Omental fat pad (tissue), 4 donors: ENCODE measurements at places on chromosomes 13 and 19. TPM values are rescaled to one million over a fixed set of nuclear protein-coding genes. Genes with fewer than 3 reads are reported as not detected.
A peak's percentile ranks its signal among the peaks of the same experiment; 100 is the strongest.

Gene KLF2
- 160 TPM for total RNA-seq

Gene LRRC8E
- total RNA-seq: 4.1 TPM

Gene NECTIN2
- total RNA-seq: 58.6 TPM

Gene KIR2DL3
- not detected for total RNA-seq

Gene FAM83E
- 1.3 TPM for total RNA-seq

Gene ELANE
- not detected for total RNA-seq

Gene EXOC3L2
- 2.0 TPM for total RNA-seq

Gene PRODH2
- total RNA-seq: not detected

Gene PSG5
- not detected for total RNA-seq

Gene AP1M2
- not detected for total RNA-seq

Gene ZNF71
- total RNA-seq: 9.1 TPM

Gene GPR12
- total RNA-seq: 0.32 TPM

- no peak for DNase-seq
Measured at GRCh38 chr13:112453874-112454647, 77.9 kb downstream of the SPACA7 start.

GRCh38 chr19:15264061-15264932 lies 32.0 kb upstream of the EPHX3 start:
- DNase-seq: peak; percentile 78

GRCh38 chr19:51664131-51664530 lies 17.5 kb upstream of the SIGLEC14 start:
- no peak for DNase-seq

GRCh38 chr19:4606921-4607678 lies 32.2 kb upstream of the TNFAIP8L1 start:
- DNase-seq: no peak

- no peak for DNase-seq
Measured at GRCh38 chr19:18966307-18966706, 25.3 kb upstream of the HOMER3 start.

GRCh38 chr13:30394751-30395191 lies 27.5 kb upstream of the UBE2L5 start:
- DNase-seq: no peak

DNA sequence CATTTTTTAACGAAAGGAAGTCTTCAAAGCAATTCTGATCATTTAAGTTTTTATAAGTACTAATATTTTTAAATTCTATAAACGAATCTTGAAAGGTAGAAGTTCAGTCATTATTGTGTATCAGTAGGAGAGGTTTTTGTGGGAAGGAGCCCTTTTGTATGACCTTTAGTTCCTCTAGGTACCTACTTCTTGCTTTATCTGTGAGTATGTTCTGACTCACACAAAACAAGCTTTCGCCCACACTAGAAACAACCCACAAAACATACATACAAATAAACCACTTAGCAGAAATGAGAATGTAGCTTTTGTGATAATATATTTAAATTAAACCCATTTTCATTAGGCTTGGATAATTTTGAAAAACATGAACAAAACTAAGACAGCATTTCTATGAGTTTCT lies 27.8 kb downstream of the ERCC5 start:
- no peak for DNase-seq

DNA sequence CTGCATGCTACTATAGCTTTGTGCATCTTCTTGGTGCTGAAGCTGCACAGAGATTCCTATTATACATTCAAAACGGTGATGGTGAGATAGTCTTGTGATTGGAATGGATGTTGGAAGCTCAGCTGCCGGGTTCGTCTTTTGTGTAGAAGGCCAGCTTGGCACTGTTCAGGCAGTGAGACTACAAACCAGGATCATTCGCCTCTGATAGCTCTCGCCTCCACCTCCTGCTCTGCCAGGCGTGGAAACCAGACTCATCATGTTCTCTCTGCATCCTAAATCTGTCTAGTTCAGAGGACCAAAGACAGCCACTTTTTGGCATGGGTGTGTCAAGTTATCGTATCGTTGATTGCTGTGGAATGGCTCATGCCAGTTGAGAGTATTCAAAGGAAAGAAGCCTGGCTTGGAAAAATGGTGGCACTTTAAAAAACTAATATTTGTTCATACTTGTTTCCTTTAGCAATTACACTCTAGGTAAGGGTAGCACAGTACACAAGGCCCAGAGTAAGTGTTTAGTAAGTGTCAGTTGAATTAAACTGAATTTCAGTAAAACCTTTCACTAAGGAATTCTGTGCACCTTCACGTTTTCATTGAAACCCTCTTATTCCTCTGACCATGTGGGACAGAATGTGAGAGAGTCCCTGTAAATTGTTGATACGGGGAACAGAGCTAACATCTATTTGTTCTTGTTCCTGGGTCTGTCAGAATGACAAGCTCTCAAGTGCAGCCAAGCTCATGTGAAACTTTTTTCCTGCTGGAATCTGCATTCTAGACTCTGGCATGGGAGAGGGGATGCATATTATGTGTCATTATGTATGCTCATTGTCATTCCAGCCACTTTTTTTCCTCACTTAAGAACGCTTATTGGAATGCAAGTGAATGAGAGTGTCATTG lies 69.8 kb downstream of the DPY19L3 start:
- no peak for DNase-seq

GRCh38 chr13:32010136-32010535 lies 21.4 kb upstream of the FRY start:
- DNase-seq: no peak

DNA sequence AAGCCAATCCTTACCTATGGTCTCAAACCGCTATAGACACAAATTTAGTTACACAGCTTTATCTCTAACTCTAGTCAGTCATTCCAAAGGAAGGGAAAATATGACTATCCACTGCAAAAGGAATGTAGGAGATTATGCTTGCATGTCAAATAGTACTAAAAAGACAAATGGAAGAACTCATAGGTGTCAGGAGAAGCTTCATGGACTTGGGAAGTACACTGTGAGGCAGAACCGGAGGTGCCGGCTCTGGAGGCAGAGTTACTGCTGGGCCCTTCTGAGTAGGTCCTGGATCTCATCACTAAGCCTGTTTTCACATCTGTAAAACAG lies 97.5 kb downstream of the FOXO1 start:
- no peak for DNase-seq

DNA sequence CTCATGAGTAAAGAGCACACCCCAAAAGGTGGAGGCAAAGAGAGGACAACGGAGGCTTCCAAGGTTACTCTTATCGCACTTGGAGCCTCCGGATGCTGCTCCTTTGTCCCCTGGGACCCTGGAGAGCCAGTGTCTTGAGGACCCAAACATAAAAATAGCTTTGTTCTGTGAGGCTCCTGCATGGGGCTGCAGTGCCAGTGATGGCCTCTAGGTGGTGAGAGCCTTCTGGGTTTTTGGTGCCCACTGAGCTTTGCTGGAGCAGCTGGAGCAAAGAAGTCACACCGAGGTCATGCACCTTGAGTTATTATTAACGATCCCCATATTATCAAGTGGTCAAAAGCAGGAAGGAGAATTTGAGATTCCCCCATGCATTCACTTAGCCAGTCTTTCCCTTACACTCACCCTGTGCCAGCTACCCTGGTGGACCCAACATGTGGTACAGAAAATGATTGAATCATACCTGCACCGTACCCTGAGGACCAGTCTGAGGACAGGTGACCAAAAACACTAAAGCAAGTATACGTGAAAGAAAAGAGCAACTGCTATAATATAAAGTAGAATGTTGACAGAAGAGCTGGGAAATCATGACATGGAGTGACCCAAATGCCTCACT lies 41.5 kb downstream of the ZNF682 start:
- peak; percentile 27 for DNase-seq

GRCh38 chr13:42275506-42275905 lies 3.6 kb downstream of the AKAP11 start:
- no peak for DNase-seq

GRCh38 chr13:112034231-112034630 lies 32.7 kb upstream of the SOX1 start:
- DNase-seq: no peak

DNA sequence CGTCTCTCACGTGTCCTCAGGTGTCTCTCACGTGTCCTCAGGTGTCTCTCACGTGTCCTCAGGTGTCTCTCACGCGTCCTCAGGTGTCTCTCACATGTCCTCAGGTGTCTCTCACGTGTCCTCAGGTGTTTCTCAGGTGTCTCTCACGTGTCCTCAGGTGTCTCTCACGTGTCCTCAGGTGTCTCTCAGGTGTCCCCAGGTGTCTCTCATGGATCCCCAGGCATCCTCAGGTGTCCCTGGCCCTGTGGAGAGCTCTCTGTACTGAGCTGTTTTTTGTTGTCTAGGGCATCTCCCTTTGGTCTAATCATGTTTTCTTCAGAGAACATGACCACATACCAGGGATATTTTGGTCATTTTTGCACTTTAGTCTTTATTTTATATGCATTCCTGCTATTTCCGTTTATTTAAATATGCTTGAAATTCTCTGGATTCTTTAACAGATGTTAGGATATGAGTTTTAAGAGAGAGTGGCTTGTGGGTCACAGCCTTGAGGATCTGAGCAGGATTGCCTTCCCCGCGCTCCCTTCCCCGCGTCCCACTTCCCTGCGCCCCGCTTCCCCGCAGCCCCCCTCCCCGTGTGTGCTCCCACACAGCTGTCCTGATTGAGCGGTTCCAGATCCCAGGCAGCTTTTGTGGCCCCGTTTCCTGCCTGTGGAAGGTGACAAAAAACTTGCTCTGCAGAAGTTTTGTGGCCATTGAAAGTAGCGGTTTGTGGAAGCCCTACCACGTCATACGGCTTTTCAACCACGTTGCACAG lies 31.9 kb downstream of the ATP4B start:
- DNase-seq: no peak

- DNase-seq: no peak
Measured at GRCh38 chr13:46012404-46012803, 40.1 kb downstream of the ZC3H13 start.

DNA sequence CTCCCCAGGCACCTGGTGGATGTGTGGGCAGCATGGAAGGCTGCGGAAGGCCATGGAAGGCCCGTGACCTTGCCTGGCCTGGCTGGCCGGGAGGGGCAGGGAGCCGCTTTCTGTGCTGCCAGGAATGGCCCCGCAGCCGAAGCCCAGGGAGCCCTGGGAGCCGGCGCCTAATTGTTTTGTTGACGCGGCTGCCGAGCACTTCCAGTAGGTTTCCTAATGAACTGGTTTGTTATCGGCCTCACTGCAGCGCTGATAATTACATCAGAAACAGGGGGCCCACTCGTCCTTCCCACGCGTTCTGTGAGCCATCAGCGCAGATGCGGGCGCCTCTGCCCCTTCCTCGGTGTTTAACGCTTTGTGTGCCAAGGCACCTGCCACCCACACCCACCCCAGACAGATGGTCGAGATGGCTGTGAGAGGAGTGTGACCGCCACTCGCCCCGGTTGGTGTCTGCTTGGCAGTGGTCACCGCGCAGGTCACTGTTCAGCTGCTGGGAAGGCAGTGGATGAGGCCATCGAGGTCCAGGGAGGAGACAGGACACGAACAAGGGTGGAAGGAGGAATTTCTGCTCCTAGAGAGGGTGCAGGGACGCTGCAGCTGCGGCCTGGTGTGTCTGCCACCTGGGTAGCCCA lies 124.5 kb downstream of the KDM4B start:
- no peak for DNase-seq

DNA sequence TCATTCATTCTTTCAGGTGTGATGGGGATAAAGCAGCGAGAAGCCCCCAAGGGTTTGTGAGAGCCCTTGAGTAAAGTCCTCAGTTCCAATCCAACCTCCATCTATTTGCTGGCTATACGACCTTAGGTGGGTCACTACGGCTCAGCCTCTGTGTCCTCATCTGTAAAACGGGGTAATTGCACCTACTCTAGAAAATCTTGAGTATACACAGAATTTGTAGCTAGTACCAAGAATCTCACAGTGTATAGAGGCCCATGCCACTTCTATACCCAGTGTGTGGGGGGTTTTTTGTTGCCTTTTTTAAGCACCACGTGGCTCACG lies 406 bp upstream of the DNMT1 start:
- no peak for DNase-seq

DNA sequence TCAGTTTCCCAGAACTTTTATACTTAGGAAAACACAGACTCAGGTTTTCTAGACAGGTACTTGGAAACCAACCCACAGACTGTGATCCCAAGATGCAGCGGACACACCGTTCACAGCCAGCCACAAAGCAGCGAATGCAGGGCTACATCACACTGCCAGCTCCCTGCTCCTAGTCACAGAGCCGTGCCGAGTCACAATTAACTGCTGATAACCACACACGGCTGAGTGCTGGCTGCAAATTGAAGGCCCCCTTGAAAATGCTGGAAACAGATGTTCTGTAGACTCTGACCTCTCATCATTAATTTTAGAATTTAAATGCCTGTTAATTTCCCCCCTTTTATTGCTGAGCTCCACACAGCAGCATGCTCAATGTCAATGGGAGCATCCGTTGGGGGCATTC lies 78.6 kb upstream of the SIAH3 start:
- DNase-seq: no peak

GRCh38 chr19:55670280-55671053 lies 4.6 kb upstream of the EPN1 start:
- DNase-seq: no peak

DNA sequence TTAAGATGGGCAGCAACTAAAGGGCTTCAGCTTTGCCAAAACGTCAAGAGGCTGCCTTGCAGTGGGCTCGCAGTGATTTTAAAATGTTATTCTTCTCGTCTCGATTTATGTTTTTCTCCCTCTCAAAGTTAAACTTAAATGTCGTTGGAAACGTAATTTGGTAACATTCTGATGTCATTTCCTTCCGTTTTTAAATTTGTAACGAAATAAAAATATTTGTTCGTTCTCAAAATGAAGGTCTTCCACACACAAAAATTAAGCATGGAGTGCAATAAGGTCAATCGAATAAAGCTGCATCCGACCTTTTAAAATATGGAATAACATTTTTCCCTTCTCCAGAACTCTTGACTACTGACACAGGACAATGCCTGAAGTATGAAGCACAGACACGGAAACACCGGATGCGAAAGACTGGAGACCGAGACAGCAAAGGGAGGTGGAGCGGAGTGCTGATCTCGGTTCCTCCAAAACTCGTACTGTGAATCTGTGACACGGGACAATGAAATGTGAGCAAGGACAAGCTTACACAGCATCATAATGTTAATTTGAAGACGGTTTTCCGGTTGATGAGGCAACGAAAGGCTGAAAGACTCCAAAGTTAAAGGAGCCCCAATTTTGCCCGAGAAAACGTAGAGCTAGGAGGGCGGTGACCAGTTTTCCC lies 850 bp downstream of the MTMR6 start:
- DNase-seq: no peak

- no peak for DNase-seq
Measured at GRCh38 chr19:19214892-19215291, 3.1 kb downstream of the NCAN start.

GRCh38 chr13:109196948-109197347 lies 567.5 kb downstream of the MYO16 start:
- DNase-seq: no peak

GRCh38 chr19:55251341-55252081 lies 7.3 kb downstream of the PPP6R1 start:
- DNase-seq: no peak

GRCh38 chr19:34808566-34808965 lies 35.6 kb upstream of the ZNF599 start:
- DNase-seq: no peak

- DNase-seq: no peak
Measured at GRCh38 chr13:102654756-102655155, 40.1 kb downstream of the METTL21C start.

GRCh38 chr13:109725995-109726637 lies 60.3 kb downstream of the IRS2 start:
- no peak for DNase-seq
